ENCODE measurements at places on chromosomes 12 and 14. TPM values are rescaled to one million over a fixed set of nuclear protein-coding genes. Genes with fewer than 3 reads are reported as not detected.

SERPINA1 gene
- 9.8 TPM for total RNA-seq

ADCY4 gene
- 19.4 TPM for total RNA-seq

PHLDA1 gene
- 11.8 TPM for total RNA-seq

ANG gene
- total RNA-seq: 78.2 TPM

CLEC1B gene
- total RNA-seq: not detected

KRT72 gene
- total RNA-seq: 22.1 TPM

TMEM119 gene
- 1.7 TPM for total RNA-seq

LBHD2 gene
- total RNA-seq: not detected
